ENCODE measurements at places on chromosomes 5 and 9.
A peak's percentile ranks its signal among the peaks of the same experiment; 100 is the strongest.

DNA sequence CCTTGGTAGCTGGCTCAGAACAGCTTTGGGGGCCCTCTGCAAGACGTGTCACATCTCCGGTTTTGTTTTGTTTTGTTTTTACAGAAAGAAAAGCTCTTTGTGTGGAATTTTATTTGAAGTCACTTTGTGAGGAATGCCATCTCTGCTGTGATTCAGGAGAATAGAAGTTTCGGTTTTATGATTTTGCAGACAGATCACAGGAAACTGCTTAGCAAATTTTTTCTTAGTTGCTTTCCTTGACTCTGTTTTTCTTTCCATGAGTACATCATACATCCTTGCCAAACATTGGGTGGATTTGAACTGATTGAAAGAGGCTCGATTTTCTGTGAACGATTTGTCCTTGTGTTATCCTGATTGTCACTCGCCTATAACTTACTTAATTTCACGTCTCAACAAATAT, 5.1 kb downstream of the SEMA5A start:
- DNase-seq, result no peak

DNA sequence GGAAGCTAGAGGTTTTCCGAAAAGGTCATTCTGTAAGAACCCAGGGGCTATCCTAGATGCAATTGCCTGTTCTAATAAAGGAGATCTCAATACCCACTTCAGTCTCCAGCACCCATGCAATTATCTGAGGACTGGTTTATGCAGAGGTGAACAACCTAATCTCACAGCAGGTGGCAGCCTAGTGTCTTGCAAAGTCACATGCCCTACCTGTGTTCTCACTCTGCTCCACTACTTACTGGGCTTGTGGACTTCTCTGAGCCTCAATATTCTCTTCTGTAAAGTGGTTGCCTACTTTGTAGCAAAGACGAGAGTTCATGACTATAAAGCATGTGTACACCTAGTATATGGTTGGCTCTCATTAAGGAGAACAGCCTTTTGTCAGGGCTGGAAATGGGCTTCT, 21.0 kb upstream of the ALDH1B1 start:
- peak; percentile 2 for DNase-seq

DNA sequence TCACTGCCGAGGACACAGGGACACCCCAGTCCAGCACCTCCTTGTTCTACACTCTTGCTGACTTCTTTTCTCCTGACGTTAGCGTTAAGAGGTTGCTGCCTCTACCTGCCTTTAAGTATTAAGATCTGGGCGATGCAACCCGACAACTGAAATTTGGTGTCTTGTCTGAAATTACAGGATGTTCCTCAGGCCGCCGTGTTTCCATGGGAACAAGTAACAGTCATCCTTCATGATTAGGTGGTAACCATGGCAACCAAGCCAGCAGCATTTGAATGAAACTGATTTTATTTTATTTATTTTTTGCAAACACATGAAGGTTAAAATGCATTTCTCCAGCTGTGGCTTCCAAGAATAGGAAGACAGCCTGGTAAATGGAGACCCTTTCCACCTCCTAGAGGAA, 20.8 kb downstream of the DAB2IP start:
- no peak for DNase-seq

GRCh38 chr9:93117924-93118862, 15.9 kb downstream of the NINJ1 start:
- no peak for DNase-seq

DNA sequence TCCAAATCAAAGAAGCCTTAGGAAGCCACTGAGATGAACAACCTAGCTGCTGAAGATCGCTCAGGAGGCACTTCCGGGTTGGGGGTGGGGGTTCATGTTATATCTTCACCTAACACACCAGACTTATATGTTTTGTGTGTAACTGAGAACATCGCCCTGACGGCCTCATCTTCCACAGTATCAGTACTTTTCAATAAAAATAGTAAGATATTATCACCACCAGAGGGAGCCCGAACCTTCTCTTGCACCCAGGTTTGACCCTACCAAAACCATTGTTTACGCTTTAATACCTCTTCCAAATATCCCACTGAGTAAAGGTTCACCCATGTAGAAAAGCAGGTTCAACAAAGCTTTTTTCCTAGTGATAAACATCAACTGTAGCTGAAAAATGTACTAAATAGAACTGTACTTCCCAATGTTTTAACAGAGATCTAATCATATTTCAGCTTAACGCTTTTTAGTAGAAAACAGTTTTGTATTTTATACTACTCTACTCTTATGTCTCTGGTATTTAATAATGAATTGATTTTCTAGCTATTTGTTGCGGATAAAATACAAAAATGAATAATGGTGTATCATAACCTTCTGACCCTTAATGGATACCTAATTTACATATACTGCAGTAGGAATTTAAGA, 244.0 kb downstream of the EPB41L4A start:
- peak; percentile 60 for DNase-seq

DNA sequence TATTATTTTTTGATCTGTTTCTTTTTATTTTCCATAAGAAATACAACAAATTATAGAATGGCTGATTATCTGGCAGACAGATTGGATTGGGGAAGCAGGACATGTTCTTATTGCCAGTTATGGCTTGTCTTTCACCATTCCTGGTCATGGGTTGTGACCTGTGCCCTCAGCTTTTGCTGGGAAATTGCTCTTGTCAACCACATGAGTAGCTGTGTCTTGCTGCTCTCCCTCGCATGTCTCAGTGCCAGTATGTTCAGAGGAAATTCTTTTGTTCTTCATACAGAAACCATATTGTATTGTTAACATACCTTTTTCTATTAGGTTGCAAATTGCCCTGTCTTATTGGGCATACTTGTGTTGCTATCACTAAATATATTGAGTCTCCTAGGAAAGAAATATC, 344.1 kb downstream of the OSTF1 start:
- no peak for DNase-seq

GRCh38 chr9:14830057-14830456, 80.2 kb downstream of the FREM1 start:
- no peak for DNase-seq

DNA sequence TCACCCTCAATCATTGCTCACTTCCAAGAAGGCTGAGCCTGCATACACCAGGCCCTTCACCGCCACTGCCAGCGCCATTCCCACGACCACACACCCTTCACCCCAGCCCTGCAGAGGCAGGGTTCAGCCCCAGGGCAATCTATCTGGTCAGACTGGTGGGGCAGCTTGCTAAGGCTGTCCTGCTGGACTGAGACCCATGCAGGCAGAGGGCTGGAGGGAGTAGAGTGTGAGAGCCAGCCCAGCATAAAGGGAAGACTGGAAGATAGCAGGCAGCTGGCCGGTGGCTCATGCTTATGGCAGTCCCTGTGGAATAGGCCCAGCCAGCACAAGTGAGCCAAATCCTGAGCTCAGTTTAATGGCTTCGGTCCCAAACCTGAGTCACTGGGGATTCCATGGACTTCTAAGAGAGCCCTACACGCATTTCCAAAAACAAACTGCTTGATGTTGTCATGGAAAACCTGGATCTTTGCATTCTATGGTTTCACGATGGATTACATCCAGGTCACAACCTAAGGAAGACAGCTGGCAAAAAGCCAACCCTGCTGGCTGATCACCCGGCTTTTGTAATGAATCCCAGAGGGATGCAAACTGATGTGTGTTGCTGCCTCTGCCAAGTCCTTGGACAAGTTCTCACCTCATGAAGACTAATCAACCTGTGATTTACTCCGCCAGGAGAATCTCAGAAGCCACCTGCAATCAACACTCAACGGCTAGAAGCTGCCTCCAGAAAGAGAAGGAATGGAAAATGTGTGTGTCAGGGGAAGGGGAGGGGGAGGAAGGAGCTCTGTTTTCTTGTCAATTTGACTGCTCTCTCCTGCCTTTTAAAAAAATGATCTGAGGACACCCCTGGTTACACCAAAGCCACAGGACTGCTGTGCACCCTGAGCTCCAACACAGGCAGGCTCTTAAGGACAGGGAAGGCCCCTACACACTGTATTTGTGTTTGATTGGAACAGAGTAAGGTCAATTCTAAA, 143.6 kb downstream of the LHFPL2 start:
- DNase-seq, result no peak

DNA sequence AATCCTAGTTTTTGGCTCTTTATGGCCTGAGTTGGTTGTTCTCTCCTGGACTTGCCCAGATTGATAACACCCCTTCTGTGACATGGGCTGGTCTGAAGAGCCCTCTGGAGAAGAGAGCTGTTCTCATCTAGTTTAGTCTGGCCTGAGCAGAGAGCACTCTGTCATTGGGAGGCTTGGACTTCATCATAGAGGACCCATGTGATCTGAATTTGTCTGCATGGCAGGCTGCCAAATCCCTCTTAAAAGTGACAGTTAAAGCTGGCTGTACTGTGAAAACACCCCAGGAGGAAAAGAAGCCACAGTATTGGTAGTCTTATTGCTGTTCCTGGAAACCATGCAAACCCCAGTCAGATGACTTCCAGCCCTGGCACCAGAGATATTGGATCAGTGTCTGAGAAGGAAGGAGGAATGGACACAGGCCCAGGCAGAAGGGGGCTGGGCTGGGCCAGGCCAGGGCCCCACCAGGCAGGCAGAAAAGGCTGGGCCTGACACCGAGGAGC, 3.7 kb upstream of the WDR31 start:
- no peak for DNase-seq

- no peak for DNase-seq
Measured at GRCh38 chr5:153236319-153236718, 254.2 kb upstream of the GRIA1 start.
